Activated CD4-positive, alpha-beta T cell treated with anti-CD3 and anti-CD28 coated beads for 24 hours (primary cell): ENCODE measurements at places on chromosomes 16 and 17.

DNA sequence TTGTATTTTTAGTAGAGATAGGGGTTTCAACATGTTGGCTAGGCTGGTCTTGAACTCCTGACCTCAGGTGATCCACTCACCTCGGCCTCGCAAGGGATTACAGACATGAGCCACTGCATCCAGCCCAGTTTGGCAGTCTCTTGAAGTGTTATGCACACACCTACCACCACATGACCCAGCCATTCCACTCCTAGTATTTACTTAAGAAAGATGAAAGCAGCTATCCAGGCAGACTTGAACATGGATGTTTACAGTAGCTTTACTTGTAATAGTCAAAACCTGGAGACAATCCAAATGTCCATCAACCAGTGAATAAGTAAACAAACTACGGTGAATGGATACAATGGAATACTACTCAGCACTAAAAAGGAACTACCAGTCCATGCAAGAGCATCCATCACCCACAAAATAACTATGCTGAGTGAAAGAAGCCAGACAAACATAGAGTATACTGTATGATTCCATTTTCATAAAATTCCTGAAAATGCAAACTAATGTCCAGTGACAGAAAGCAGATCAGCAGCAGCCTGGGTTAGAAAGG lies 37.8 kb upstream of the RASD1 start:
- DNase-seq: no peak

DNA sequence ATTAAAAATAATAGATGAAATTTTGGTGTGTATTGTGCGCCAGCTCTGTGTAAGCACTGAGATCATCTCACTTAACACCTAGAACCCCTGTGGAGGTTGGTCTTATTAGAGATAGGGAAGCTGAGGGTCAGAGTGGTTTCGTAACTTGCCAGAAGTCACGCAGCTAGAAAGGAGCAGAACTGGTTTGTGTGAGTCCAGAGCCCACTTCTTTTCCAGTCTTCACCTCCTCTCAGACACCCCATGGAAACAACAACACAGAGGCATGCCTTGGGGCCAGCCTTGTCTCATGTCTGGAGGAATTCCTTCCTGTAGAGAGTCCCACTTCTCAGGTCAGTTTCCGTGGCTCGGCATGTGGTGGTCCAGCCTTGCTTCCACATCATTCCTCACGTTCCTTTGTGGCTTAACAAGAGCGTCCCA lies 16.5 kb downstream of the YPEL2 start:
- no peak for DNase-seq

GRCh38 chr17:33234930-33235685 lies 58.0 kb downstream of the ASIC2 start:
- no peak for DNase-seq

DNA sequence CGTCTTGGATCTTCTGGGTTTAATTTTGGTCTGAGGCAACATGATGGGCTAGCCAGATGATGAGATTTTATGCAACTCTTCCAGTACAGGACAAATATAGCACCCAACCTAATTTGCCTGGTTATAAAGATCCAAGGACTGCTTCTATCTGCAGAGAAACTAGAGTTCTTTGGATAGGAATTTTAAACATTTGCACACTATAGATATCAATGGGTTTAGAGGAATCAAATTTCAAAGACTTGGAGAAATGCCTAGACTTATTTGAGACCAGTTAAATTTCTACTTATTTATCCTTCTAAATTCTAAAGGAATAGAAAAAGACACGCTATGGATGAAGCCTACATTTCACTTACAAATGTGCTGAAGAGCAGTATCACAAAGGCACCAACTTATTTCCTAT lies 12.6 kb downstream of the PMFBP1 start:
- no peak for DNase-seq

GRCh38 chr16:19223235-19224170 lies 55.5 kb downstream of the SYT17 start:
- DNase-seq: peak; percentile 46

GRCh38 chr16:5041600-5042133 lies 7.9 kb upstream of the NAGPA start:
- no peak for DNase-seq

DNA sequence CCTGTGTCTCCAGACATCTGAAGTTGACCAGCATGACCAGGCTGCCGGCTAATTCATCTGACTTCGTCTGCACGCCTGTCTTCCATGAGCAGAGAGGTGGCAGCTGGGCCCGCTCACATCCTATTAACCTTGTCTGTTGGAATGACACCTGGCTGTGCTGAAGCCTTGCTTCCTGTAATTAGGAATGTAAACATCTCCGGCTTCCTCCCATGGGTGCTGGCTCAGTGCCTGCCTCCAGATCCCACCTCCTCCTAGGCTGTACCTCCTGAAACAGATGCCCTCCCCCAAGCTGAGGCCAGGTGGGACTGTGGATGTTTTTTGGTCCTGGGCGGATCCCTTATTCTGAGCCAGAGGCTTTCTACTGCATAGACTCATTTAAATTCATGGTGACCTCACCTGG lies 296.3 kb downstream of the HS3ST4 start:
- no peak for DNase-seq

- no peak for DNase-seq
Measured at GRCh38 chr16:83530293-83530692, 277.5 kb upstream of the HSBP1 start.

- no peak for DNase-seq
Measured at GRCh38 chr17:80910043-80910442, 81.6 kb upstream of the CHMP6 start.

- no peak for DNase-seq
Measured at GRCh38 chr17:61406971-61407911, 7.6 kb downstream of the TBX2 start.

GRCh38 chr17:41864498-41864835 lies 756 bp downstream of the KLHL11 start:
- no peak for DNase-seq

DNA sequence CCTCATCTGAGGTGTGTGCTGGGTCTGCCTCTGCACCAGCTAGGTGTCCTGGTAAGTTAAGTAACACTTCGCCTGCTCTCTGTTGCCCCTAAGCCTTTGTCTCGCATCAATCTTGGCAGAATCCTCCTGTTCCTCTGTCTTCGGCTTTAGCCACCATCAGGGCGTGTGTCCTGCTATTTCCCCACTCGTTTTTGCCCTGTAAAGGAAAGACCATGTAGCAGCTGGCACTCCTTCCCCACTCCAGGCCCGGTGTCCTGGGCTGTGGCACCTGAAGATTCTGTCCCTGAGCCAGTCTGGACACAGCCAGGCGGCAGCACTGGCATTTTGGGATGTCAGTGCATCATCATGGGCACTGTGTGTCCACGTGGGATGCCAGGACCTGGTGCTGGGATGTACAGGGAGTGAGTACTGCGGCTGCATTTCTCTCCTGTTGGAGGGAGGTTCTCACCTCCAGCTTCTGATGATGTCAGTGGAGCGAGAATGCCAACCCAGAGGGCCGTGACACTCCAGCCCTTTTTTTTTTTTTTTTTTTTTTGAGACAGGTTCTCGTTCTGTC lies 26.2 kb upstream of the FOXK2 start:
- no peak for DNase-seq

- no peak for DNase-seq
Measured at GRCh38 chr17:81868674-81869220, 2.4 kb downstream of the ARHGDIA start.

GRCh38 chr17:30203471-30203981 lies 32.0 kb downstream of the SLC6A4 start:
- no peak for DNase-seq

GRCh38 chr16:50153596-50154419 lies 702 bp downstream of the TENT4B start:
- DNase-seq: no peak

DNA sequence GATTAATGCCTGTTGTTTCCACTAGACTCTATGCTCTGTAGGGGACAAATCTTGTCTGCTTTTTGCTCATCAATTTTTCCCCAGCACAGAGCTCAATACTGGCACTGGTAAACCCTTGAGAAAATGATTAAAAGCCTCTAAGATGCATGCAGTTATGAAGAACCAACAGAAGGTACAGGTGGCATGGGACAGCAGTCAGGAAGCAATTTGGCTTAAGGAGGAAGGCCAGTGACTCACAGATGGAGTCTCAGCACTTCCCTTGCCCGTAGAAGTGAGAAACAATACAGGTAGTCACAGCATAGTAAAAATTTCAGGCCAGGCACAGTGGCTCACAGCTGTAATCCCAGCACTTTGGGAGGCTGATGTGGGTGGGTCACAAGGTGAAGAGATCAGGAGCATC lies 504.7 kb upstream of the RBFOX1 start:
- no peak for DNase-seq

DNA sequence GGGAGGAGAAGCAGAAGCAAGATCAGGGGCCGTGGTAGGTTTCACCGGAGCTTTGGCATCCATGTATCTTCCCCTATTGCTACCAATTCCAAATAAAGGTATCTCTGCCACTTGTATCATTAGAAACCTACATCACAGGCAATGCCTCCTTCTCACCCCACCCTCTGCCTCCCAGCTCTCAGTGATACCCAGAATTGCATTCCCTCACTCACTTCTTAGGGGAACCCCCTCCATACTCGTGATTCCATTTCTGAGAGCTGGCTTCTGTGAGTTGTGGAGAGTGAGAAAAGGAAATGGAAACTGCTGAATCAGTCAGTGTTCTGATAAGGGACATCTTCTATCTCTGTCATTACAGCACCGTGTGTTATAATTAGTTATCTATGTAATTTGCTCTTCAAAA lies 2.3 kb upstream of the CCL3 start:
- DNase-seq: no peak

DNA sequence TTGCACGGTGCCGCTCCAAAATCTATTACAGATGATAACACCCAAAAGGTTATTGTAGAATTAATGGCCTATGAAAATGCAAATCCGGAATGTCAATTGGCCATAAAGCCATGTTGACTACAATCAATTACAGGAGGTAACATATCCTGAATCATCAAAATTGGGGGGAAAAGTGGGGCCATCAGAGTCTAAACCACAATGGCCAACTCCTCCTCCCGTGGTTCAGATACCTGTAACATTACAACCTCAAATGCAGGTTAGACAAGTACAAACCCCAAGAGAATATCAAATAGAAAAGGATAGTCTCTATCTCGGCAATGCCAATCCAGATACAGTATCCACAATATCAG lies 14.9 kb downstream of the FLYWCH1 start:
- DNase-seq: no peak

GRCh38 chr16:54284931-54285413 lies 1.6 kb downstream of the IRX3 start:
- no peak for DNase-seq

- DNase-seq: no peak
Measured at GRCh38 chr16:78796221-78796866, 696.9 kb downstream of the WWOX start.

DNA sequence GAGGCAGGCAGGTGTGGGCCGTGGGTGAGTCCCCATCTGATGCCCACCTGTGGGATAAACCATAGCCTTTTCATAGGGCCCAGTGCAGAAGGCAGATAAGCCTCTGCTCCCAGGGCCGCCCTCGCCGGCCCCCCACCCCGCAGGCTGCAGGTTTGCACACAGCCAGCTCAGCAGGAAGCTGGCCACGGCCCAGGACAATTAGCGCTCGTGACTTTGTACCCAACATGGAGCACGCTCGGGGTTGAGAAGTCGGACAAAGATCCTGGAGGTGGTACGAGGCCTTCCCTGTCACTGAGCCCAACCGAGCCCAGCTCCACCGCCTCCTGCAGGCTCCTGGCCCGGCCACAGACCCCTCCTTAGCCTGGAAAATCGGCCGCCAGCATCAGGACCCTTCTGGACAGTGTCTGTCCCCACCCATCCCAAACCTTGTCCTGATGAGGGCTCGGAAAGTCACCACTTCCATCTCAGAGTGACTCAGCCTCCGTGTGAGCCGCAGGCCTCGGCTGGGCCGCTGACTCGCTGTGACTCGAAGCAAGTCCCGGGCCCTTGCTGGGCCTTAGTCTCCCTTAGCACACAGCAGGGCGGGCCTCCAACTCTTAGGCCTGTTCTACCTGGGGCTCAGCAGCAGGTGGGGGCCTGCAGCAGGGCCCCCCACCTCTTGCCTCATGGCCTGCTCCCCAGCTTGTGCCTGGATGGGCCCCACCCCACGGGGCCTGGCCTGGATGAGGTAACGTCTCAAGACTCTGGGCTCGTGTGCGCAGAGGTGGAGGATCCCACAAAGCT lies 22.7 kb downstream of the FAM83G start:
- no peak for DNase-seq

DNA sequence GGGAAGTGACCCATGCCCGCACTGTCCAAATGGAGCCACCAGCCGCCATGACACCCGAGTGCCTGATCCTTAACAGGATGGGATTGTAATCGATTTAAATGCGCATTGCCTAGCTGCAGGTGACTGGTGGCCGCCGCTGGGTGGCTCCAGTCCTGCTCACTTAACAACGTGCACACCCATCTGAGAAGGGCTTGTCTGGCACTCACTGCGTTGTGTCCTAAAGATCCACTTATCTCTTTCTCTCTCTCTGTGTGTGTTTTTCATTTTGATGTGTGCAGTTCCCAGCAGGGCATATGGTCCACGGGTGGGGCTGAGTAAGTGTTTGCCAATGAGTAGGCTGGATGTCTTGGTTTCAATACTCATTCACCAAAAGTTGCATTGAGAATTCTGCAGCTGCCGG lies 80.6 kb downstream of the IRF8 start:
- no peak for DNase-seq

DNA sequence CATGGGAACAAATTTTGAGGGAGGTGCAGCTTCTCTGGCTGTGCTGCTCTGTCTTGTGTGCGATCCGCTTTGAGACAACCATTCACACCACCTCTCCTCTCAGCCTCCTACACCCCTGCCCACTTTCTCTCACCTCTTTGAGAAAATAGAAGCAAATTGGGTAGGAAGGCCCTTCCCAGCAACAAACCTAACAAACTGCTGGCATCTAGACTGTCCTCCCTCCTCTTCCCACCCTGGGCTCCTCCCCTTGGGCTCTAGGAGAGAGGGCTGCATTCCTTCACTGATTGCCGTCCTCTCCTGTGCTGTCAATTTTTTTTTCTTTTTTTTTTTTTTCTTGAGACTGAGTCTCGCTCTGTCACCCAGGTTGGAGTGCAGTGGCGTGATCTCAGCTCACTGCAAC lies 13.5 kb downstream of the CDIPT start:
- DNase-seq: no peak

DNA sequence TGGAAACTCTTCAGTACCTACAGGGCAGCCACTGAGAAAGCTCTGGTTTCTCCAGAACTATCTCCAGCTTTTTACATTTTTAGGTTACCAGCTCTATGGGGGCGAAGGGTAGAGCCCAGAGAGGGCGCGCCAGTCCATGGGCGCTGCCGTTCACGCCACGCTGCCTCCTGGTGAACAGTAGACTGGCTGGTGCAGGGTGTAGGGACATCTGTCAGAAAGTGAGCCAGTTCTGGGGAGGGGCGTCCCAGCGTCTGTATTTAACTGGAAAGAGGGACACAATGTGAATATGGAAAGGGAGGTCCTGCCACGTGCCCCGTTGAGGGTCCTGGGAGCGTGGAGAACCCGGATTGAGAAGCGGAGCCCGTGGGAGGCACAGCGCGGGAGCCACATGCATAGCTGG lies 16.4 kb upstream of the CLEC18A start:
- no peak for DNase-seq
